G401 (cell line): ENCODE measurements at places on chromosomes 7 and 10. TPM values are rescaled to one million over a fixed set of nuclear protein-coding genes. Genes with fewer than 3 reads are reported as not detected.

DNA sequence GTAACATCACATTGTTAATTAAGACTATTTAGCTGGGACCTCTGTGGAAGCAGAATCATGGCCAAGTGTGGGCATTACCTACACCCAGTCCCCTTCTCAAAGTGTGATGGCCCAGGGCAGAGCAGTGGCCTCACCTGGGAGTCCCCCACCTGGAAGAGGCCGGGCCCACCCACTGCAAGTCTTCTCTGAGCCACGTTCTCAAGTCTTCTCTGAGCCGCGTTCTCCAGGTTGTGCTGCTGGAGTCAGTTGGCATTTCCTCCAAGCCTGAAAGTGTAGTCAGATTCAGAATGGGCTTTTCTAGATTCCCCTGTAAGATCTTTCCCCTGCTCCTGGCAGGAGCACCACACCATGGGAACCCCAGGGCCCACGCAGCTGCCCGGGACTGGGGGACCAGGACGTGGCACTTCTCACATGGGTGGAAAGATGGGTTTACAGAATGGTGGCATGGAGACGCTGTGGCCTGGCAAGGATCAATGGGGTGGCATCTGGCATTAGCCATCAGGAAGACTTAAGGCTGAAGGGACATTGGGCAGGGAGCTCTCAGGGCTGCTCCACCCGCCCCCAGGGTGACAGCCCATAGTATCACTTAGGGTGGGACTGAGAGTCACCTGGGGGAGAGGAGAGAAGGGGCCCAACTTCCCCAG lies 68.0 kb downstream of the MKI67 start:
- no peak for DNase-seq

DNA sequence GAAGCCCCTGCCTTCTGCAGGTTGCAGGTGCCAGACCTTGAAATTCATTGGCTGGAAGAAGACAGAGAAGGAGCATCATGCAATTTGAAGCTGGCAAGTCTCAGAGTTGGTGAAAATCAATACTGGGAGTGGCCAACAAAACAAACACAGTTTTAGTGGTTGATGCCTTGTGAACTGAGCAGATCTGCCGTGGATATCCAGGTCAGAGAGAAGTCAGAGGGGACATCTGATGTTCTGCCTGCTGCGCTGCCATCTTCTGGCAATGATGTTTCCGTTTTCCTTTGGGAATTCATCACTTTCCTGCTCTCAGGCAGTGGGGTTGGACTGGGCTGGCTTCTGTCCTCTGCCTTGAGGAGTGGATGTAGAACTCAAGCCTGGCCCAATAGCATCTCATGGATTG lies 132.0 kb downstream of the RPS24 start:
- DNase-seq = no peak

GRCh38 chr10:124325633-124325914 lies 93.1 kb downstream of the OAT start:
- DNase-seq = no peak

GRCh38 chr7:112081778-112082177 lies 124.4 kb downstream of the DOCK4 start:
- DNase-seq = no peak

GRCh38 chr10:123149568-123150270 lies 1.8 kb downstream of the HMX2 start:
- no peak for DNase-seq

GRCh38 chr10:110395350-110396283 lies 90.9 kb upstream of the SMNDC1 start:
- no peak for DNase-seq

DNA sequence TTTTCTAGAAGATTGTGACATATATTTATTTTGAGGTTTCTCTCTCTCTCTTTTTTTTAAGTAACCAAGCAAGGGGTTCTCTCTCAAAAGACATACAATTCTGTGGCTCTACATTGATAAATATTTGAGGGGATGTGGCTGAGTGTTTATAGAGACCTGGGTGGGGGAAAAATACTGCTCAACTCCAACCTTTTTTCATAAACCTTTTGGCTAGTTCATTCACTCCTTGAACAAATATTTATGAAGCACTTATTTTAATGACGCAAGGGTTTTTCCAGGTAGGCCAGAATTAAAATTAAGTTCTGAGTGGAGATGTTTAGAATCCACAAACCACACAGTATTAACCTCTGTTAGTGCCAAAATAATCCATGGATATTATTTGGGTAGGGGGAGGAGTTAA lies 100.2 kb downstream of the PTPRE start:
- no peak for DNase-seq

Gene IFIT3
- 2.4 and 2.7 TPM in 2 replicates for total RNA-seq

- DNase-seq = no peak
Observed at GRCh38 chr10:124346831-124347230, 71.9 kb downstream of the OAT start.

DNA sequence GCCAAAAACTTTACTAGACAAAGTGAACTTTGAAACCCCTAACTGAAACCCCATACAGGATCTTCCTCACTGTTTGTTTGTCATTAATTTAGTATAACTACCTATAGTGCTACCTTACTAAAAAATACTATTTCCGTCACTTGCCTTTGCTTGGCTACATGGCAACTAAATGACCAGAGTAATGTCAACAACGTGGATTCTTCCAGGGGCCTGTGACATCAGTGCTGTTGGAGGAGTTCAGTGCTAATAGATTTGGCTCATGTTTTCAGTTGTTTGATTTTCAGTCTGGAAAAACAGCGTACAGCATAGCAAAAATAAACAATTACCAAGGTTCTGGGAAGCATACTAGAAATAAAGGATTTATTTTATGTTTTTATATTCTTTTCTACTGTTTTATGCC lies 3.0 kb upstream of the ASB15 start:
- no peak for DNase-seq

- DNase-seq = no peak
Observed at GRCh38 chr10:106712988-106713387, 451.5 kb downstream of the SORCS1 start.

Gene SDK1
- total RNA-seq = not detected in 2 replicates

GRCh38 chr10:49827297-49827696 lies 65.2 kb upstream of the OGDHL start:
- no peak for DNase-seq

- peak; percentile 61 for DNase-seq
Observed at GRCh38 chr7:25386311-25386744, 158.0 kb upstream of the NPVF start.

DNA sequence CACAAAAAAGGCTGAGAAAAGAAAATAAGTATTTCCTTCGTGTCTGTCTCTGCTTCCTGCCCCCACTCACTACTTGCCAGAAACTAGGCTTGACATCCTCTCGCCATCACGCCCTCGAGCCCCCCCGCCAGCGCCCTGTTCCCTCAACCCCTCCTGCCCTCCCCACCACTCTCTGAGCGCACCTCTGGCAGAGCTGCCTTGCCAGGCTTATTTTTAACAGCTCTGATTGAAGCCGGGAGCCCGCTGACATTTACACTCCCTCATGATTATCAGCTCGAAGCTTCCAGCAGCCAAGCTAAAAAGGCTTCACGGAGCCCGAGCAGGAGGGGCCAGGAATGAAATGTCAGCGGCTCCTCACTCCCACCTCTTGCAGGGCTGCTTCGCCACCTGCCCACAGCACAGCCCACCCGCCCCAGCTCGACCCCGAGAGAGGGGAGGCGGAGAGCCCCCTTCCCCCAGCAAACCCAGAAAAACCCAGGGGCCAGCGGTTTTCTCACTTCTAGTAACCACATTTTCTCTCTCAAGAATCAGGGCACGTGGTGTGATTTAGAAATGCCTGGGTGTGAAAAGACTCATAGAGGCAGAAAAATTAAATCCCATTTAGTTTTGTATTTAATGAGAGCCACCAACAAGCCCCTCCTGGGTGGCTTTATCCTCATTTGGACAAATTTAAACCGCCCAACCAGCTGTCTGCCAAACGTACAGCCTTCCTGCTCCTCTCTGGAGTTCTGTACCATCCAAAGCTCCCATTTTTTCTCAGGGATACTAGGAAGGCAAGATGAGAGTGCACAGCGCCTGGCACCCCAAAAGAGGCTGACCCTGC lies 89.3 kb downstream of the SLIT1 start:
- DNase-seq = no peak

DNA sequence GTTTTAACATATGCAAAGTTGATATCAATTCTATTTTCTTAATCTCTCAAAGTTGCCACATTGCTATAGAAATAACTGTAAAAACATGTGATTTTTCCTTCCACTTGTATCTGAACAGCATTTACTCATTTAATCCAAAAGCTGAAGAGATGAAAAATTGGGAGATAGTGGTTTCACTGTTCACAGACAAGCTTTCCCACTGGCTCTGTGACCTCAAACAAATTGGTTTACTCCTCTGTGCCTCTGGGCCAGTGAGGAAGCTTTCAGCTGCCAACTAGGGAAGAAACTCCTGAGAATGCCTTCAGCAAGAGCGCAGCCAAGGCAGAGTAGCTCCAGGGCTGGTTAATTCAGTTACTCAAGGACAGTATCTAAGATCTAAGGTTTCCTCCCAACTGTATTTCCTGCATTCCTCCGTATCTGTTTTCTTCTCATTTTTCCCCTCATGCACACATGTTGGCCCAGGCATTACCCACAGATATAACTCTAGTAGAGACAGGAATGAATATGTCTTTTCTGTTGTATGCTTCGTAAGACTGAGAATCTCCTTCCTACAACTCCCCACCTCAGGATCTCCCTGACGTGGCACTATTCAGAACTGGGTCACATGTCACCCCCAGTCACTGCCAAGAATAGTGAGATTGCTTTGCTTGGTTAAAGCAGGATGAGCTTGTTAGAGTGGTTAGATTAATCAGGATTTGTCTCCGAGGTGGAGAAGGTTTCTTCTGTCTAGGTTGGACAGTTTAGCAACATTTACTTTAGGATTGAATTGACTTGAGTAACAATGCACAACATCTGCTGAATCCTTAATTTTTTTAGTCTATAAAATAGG lies 315.7 kb downstream of the NRG3 start:
- DNase-seq = no peak

Gene NUTM2A
- total RNA-seq = not detected in 2 replicates

Gene H2BK1
- not detected in 2 replicates for total RNA-seq

GRCh38 chr7:150742286-150742968 lies 5.2 kb downstream of the GIMAP5 start:
- no peak for DNase-seq

Gene ADGRA1
- not detected in 2 replicates for total RNA-seq

Gene PIP
- total RNA-seq = not detected in 2 replicates

DNA sequence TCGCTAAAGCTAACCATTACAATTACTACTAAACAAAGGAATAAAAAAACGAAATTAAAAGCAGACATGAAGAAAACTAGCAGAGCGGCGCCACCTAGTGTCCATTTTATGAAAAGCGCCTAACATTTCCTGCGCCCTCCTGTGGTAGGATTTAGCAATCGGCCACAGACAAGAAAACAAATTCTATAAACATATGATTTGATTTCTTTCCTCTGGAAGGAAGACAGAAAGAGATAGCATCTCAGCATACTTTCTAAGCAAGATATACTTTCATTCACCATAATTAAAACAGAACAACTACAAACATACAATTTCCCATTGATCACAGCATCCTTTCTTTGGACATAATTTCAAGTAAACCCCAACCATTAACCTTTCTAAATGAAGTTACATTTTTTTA lies 337.7 kb upstream of the NPVF start:
- peak; percentile 82 for DNase-seq

Gene BLNK
- total RNA-seq = not detected in 2 replicates

DNA sequence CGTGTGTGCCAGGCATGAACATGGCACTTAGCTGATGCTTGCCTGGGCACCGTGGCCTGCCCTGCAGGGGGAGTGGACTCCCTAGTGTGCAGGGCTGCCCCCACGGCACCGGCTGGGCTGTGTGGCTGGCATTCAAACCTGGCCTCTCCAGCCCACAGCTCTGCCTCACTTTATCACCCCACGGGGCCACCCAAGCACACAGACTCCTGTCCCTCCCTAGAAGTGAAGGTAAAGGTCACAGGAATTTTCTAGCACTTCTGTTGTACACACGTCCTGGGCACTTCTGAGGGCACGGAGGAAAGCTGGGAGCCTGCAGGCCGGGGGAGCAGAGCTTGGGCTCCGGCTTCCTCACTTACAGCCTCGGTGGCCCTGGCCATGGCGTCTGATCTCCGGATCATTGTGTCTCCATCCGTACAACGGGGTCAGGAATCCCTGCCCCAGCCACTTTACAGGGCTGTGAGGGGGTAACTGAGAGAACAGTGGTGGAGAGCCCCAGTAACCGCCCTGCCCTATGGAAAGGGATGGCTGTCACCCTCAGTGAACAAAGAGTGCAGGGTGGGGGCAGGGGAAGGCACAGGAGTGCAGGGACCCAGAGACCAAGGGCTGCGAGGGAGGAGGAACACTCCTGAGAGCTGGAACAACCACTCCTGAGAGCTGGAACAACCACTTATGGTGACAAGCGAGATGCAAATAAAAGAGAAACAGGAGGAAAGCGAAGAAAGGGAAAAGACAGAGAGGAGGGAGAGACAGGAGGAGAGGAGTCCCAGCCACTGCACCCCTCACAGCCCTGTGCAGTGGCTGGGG lies 3.9 kb upstream of the PYROXD2 start:
- no peak for DNase-seq

Gene TEX47
- not detected in 2 replicates for total RNA-seq

DNA sequence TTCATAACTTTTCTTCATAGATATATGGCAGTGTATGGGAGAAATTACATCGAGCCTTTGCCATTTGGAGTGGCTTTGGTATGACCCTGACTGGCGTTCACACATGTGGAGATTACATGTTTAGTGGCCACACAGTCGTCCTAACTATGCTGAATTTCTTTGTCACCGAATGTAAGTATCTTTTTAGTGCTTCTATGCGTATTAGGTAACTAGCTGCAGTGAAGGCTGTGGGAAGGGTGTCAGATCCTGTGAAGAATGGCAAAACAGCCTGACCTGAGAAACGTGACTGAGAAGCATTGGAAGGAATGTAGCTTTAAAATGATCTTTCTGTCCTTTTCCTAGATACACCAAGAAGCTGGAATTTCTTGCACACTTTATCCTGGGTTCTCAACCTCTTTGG lies 34.5 kb upstream of the VDAC2 start:
- no peak for DNase-seq

DNA sequence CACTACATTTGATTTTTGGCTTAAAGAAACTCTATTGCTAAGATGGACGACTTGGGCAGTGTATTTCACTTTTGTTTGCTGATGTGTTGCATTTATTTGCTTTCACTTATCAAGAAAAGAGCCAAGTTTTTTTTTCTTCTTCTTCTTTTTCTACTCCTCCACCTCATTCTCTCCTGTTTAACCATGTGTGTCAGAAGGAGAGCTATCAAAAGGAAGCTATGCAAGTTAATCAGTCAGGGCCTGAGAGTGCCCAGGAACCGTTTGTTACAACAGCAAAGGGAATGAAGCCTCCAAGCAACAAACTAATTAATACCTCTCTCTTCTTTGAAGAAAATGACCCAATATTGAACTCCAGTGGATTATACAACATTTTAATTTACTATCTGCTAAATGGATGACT lies 299.3 kb downstream of the GRM8 start:
- DNase-seq = no peak

Gene FOXI2
- total RNA-seq = not detected in 2 replicates

Gene VWC2
- not detected in 2 replicates for total RNA-seq

Gene WDFY4
- not detected in 2 replicates for total RNA-seq

Gene AQP1
- not detected in 2 replicates for total RNA-seq

Gene STOX1
- 1.5 and 2.0 TPM in 2 replicates for total RNA-seq

Gene SORBS1
- 0.18 TPM in 1 of 2 replicates, not detected in the other for total RNA-seq

- no peak for DNase-seq
Observed at GRCh38 chr10:103855424-103855823, at the start of gene SH3PXD2A. SH3PXD2A (minus strand) TSS chr10:103855576; CDS start chr10:103855266, 310 bp downstream.

Gene ABCB4
- not detected in 2 replicates for total RNA-seq

GRCh38 chr10:113144576-113144975 lies 194.5 kb downstream of the TCF7L2 start:
- DNase-seq = no peak

Gene FLNC
- total RNA-seq = 211 and 231 TPM in 2 replicates

Gene CYP26C1
- 0.80 TPM in 1 of 2 replicates, not detected in the other for total RNA-seq
